ENCODE measurements at places on chromosomes 1 and 21. TPM values are rescaled to one million over a fixed set of nuclear protein-coding genes. Genes with fewer than 3 reads are reported as not detected.

- DNase-seq, result no peak
Measured at GRCh38 chr1:54800899-54801759, at the start of gene TTC22. Gene TTC22, minus strand, starts transcription at chr1:54801323. Its CDS starts 160 bp downstream, at chr1:54801163.

- no peak for DNase-seq
Measured at GRCh38 chr1:238409932-238410331, 519.2 kb upstream of the ZP4 start.

DNA sequence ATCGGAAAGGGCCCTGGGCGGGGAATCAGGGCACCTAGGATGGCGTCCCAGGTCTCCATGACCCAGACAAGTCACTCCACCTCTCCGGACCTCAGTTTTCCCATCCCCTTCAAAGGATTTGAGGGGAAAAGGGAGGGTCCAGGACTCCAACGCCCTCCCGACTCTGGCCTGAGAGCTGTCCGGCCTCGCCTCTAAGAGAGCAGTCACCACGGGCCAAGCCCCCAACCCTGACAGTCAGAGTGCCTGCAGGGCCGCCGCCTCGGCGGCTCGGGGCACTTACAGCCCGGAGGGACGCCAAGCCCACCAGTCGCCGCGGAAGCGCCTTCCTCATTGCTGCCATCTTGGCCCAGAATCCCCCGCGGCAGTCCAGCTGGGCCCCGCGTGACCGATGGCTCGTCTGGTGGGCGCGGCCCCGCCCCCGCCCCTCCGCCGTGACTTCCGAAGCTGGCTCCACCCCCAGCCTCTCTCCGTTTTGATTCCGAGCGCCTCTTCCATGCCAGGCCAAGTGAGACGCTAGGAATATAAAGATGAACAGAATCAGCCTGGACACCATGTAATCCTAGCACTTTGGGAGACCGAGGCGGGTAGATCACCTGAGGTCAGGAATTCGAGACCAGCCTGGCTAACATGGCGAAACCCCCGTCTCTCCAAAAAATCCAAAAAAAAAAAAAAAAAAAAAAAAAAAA lies at the start of gene HMGCL:
TSS of gene HMGCL (minus strand) at position 354 of the 686 bp plus-strand sequence. CDS start at position 340, 14 bp downstream.
- peak; percentile 88 for DNase-seq

DNA sequence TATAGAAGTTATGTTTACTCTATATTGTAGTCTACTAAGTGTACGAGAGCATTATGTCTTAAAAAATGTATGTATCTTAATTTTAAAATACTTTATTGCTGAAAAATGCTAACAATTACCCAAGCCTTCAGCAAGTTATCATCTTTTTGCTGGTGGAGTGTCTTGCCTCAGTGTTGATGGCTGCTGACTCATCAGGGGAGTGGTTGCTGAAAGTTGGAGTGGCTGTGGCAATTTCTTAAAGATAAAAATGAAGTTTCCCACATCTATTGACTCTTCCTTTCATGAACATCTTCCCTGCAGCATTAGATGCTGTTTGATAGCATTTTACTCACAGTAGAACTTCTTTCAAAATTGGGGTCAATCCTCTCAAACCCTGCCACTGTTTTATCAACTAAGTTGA lies 95.8 kb downstream of the CDC7 start:
- DNase-seq, result no peak

GRCh38 chr1:20086800-20087199 lies 16.8 kb downstream of the PLA2G5 start:
- no peak for DNase-seq

DNA sequence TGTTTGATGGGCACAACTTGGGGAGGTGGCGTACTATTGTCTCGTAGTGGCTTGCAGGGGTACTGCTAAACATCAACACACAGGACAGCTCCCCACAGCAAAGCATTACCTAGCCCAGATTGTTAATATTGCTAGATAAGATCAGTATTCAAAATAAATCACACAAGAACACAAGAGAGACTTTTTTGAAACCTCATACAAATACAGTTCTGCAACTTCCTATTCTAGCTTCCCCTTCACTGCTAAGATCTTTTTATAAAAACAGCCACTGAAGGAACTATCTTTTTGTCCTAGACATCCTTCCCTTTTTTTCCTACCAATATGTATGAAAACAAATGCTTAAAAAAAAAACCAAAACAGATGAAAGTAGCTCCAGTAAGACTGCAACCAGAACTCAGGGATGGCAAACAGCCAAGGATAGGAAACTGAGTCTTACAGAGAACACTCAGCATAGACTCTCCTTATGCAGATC lies 137.8 kb upstream of the KRTAP19-8 start:
- DNase-seq, result no peak

DNA sequence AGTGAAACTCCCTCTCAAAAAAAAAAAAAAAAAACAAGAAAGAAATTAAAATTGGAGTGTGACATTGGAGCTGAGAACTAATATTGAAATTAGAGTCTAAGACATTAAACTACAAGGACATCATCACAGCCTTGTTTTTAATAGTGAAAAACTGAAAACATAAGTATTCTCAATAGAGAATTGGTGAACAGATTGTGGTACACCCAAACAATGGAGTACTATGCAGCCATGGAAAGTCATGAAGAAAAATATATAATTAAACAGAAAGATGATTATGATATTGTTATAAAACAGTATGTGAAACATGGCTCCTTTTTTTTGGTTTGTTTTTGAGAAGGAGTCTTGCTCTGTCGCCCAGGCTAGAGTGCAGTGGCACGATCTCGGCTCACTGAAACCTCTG lies 43.4 kb downstream of the NCMAP start:
- no peak for DNase-seq

DNA sequence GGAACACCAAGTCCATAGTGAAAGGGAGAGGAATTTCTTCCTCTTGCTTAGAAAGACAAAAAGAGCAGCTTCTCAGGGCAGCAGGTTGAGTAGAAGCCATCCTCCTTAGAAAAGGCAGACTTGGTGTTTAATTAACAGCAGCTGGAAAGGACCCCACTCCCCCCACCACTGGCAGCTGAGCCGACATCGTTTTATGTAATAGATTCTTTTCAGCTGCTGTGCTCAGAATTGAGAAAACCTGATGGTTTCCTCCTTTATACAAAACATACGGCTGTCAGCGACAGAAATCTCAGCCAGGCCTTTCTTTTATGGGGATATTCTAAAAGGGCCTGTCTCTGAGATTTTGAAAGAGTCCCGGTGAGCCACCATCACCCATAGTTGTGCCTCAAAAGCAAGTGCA lies 49.9 kb downstream of the MAN1C1 start:
- no peak for DNase-seq

GRCh38 chr21:27265949-27266348 lies 299.1 kb upstream of the ADAMTS5 start:
- no peak for DNase-seq

The AMY2B gene
- 25.6 TPM for polyA plus RNA-seq

The OLIG1 gene
- 0.14 TPM for polyA plus RNA-seq

Measured in right renal pelvis (tissue), 4 donors.